ENCODE measurements at places on chromosomes 13 and 19.

- DNase-seq, result no peak
These were observed 10.6 kb downstream of the NANOS3 start for GRCh38 chr19:13887517-13887916.

DNA sequence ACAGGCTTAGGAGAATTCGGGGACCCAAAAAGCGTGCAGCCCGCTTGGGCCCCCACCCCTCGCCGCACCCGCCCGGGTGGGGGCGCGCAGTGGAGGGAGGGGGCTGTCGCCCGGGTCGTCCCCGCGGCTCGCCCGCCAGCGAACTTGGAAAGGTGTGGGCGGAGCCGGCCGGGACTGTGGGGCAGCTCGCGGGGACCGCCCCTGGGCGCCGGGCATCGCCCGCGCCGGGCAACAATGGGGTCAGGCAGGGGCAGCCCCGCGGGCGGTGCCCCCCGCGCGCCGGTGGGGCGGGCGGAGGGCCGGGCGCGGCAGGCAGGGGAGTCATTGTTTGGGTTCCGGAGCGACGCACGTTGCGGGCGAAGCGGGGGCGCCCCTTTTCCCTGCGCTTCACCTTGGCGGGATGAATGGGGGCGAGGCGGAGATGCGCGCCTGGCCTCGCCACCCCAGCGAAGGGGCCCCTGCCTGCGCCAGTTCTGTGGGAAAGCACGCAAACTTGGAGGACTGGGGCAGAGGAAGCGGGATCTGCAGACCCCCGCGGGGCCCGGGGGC lies 647 bp upstream of the KLF12 start:
- DNase-seq, result peak; percentile 84

- no peak for DNase-seq
These were observed 48.8 kb downstream of the DCLK1 start for GRCh38 chr13:36082396-36082795.

DNA sequence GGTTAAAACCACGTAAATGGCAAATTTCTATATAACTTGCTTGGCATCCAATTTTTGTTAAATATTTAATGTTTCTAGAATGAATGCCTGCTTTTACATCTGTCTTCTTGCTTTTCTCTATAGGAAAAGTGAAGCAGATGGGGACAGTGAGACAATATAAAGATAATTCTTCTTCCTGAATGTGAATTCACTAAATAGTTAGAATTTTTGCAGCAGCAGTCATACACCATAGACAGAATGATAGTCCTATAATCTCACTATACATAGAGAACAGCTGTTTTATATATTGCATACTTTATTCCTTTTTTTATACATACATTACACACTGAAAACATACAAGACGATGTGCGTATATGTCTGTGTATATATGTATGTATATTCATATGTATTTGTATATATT lies 1127.3 kb downstream of the PCDH9 start:
- DNase-seq, result no peak

DNA sequence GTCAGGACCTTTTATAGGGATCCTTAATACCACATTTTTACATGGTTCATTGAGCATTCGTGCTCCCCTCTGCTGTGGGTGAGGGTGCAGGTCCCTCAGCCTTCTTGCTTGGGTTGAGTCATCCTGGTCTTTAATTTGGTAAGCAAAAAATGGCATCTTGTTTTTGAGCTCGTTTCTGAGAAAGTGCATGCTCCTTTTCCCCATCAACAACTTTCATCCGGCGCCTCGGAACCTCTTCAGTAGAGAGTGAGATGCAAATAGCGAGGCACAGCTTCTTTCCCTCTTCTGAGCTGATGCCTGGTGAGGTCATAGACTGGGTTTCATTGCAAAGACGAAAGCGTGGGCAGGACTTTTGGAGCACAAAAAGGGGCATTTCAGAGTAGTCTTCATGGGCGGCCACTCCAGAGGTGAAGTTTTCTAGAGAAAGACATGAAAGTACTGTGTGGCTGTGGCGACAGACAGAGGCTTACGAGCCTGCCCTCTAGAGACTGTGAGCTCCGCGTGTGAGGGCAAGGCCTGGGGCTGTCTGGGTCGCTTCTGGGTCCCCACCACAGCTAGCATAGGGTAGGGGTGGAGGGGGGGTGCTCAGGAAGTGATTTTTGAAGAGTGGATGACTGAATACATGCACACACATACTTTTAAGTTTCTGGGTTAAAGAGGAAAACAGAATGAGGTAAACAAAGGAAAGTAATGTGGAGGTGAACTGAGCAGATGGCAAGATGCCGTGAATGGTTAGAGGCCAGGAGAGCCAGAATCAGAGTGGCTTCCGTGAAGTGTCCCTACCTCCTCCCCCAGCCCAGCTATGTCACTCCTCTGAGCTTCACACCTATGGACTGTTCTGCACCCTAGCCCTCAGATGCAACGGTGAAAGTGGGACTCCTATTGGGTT lies 44.3 kb downstream of the BBC3 start:
- peak; percentile 85 for DNase-seq

DNA sequence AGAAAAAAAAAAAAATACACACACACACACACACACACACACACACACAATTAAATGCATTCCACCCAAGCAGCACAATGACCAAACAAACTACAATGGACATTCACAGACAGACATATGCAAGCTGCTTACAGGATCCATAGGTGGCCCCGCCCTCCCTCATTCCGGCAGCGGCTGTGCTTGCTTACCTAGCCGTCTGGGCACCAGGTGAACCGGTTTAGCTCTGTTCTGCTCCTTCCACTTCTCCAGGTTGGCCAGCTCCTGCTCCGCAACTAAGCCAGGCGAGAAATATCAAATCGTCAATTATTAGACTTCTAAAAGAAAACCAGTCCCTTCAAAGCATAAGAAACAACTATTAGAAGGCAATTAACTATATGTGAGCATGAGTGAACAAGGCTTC lies 23.1 kb downstream of the EPSTI1 start:
- no peak for DNase-seq

DNA sequence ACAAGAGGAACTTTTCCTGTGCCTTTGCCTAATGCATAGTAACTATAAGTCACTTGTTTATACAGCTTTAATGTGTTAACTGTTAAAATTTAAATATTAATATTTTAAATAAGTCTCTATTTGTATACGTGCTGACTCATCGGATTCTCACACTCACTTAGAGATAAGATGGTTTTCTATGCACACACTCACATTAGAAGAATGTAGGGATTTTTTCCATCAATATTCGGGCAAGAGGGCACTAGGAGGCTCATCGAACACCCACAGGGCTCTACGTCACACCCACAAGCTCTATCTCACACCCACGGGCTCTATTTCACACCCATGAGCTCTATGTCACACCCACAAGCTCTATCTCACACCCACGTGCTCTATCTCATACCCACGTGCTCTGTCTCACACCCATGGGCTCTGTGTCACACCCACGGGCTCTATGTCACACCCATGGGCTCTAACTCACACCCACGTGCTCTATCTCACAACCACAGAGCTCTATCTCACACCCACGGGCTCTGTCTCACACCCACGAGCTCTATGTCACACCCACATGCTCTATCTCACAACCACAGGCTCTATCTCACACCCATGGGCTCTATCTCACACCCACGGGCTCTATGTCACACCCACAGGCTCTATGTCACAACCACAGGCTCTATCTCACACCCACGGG lies 73.4 kb downstream of the COL4A2 start:
- no peak for DNase-seq

- no peak for DNase-seq
These were observed 26.3 kb downstream of the STARD13 start for GRCh38 chr13:33259296-33259695.

GRCh38 chr19:11152318-11153062 lies 3.1 kb downstream of the SPC24 start:
- no peak for DNase-seq

DNA sequence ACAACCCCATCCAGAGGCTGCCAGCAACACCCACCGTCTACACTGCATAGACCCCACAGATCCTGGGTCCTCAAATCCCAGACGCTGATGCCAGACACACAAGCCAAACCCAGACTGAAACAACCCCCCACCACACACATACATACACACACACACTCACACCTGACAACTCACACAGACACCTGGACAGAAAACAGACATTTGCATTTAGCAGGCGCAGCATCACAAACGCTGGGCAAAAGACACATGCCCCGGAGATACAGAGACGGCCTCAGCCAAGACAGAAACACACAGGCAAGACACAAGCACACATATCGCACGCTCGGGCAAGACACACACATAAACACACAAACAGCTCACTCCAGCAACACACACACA lies 1.3 kb downstream of the BBC3 start:
- no peak for DNase-seq

GRCh38 chr13:108182652-108183051 lies 32.7 kb downstream of the LIG4 start:
- DNase-seq, result no peak

DNA sequence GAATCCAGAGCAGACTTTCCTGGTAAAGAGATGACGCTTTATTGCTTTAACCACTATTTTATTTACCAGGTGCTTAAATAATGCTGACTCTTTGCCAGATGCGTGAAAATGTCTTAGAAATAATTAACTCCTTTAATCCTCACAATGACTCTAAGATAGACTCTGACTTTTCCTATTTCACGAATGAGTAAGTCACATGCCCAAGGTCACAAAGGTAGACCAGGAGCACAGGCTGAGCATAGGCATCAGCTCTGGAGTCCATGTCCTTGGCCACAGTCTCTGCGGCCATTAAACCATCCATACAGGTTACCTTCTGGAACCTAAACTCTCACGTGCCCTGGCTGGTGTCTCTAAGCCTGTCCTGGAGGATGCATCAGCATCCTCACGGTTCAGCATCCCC lies 87.3 kb downstream of the ERCC5 start:
- DNase-seq, result no peak

DNA sequence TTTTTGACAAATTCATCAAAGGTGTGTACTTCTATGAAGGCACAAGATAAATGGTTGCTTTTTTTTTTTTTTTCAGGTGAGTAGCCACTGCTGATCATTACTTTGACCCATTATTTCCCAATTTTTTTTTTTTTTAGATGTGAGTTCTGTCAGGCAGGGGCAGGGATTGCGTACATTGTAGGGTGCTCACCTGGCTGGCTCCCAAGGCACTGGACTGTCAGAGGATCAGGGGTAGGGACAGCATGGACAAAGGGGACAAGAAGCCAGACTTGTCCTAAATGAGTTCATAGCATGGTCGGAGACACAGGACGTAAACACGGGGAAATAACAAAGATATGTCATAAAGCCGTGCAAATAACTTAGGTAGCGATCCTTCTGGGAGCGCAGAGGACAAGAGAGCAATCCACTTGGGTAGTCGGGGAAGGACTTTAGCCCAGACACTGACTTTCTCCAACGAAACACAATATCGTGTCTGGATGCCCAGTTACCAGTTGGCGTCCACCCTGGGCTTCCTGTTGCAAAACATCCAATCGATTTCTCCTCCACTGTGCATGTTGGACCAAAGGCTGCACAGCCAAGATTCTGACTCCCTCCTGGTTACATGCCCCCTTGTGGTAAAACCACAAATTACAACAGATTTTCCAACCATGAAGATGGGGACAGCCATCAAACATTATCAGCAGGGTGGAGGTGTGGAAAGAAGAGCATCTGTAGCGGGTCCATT lies 27.5 kb upstream of the KATNAL1 start:
- DNase-seq, result no peak

DNA sequence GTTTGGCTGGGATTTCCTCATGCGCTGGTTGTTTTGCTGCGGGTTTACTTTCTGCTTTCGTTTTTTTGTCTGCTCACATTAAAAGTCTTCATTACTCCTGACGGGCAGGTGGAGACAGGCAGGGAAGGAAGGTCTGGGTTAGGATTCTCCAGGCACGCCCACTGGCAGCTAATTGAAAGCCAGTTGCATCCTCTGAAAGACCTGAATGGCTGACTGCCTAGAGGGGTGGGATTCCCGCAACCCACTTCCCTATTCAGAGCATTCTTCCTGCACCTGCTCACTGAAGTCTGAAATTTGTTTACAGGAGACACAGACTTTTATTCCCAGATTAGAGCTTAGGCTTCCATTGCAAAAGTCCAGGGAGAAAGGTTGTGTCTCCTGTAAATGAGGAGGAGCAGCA lies 172.0 kb downstream of the UQCRFS1 start:
- no peak for DNase-seq

All from activated T-cell treated with anti-CD3 and anti-CD28 coated beads, Interleukin-2, amount 50 U/mL, for 48 hours (primary cell).